ENCODE measurements at places on chromosomes 2 and 18.

- DNase-seq: no peak
These were observed 531.4 kb upstream of the CNTNAP5 start for GRCh38 chr2:123493687-123494086.

- no peak for DNase-seq
These were observed 93.5 kb downstream of the DYSF start for GRCh38 chr2:71546777-71547281.

- DNase-seq: no peak
These were observed 269.4 kb upstream of the LRRTM1 start for GRCh38 chr2:80573950-80574349.

DNA sequence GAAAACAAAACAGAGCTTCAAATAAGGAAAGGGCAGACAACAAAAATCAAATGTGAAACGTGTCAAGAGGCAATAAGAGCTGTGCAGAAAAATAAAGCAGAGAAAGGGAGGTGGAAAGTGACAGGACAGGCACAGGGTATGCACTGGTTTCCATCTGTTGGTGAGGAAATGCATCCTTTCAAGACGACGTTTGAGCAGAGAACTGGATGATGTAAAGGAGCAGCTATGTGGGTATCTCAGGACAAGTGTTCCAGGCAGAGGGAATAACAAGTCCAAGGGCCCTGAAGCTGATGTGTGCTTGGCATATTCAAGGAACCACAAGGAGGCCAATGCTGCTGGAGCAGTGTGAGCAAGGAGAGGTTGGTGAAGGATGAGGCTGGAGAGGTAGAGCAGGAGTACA is 168.9 kb upstream of the SERPINE2 start:
- DNase-seq: no peak

DNA sequence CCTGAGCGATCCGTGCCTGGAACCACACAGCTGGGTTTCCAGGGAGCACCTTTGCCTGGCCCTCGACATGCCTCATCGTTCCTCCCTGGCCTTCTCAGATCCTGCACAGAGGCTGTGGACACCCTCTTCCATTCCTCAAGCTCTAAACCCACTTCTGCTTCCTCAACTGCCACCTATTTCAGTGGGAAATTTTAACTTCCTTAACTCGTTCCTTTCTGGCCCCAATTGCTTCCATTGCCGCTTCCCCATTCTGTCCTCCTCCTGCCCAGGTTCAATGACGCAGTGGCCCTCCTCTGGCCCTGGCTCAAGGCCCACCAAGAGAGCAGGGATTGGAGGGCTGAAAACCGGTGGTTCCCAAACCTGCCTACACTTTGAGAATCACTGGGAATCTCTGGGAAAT is 4.8 kb upstream of the B3GNT7 start:
- DNase-seq: no peak

DNA sequence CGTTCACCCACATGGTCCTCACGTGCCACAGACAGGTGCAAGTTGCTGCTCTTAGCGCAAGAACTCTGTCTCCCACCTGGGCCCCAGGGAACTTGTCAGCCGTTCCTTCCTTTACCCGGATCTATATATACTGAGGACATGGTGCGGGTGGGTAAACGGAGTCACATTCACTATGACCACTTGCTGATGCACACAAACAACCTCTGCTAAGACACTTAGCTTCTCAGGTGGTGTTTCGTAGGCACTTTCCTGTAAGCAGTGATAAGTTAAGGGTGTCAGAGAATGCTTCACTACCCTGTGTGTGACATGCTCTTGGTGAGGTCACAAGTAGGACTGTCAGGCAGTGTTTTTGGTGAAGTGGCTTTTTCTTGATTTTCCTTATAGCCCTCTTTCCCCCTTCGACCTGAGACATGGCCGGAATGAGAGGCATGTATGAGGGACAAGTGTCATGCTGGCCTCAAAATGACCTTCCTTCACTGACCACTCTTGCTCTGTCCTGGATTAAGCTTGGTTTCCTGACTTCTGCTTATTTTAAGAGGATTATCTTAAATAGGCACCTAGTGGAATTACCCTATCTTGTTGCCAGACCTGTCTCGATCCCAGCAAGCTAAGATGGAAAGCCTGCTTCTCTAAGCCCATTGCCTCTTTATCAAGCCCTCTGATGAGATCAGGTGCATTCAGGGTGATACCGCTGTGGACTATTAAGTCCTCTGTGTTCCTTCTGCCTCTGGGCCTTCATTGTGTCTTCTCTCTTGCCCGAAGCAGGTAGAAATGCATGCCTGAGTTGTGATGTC is 97.1 kb upstream of the CELF4 start:
- DNase-seq: no peak

DNA sequence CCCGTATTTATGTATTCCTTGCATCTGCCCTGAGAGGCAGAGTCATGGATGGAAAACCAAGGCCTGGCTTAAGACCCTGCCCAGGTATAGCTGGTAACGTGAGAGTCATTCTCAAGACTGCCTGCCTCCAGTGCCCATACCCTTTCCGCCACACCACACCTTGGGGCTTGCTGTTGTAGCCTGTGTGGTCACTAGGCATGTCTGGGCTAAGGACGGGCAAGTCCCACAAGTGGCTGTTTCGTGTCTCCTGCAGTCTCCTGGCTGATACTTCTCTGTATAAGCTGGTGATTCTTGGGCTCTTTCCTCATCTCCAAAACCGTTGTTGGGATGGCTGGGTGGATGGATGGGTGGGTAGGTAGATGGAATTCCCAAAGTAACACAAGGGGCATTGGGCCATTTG is 269.8 kb downstream of the KLHL29 start:
- DNase-seq: no peak

GRCh38 chr2:30385327-30385726 is 61.7 kb upstream of the LCLAT1 start:
- no peak for DNase-seq

- DNase-seq: no peak
These were observed 9.0 kb downstream of the REG1A start for GRCh38 chr2:79129260-79129659.

DNA sequence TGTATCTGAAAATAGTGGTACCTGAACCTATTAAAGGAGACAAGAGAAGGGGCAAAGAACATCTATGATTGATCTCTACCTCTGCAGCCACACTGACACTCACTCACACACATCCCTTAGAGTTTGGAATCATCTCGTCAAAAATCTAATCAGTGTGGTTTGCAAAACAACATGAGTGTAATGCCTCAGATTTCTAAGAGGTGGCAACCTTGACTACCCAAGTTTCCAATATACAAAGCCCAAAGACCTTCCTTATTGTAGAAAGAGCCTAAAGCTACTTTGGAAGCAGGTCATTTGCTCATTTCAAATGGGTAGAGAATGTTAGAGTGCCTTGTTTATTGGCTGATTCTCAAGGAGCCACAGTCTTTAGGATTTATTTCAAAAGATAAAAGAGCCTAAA is 444.9 kb downstream of the ARHGAP15 start:
- no peak for DNase-seq

DNA sequence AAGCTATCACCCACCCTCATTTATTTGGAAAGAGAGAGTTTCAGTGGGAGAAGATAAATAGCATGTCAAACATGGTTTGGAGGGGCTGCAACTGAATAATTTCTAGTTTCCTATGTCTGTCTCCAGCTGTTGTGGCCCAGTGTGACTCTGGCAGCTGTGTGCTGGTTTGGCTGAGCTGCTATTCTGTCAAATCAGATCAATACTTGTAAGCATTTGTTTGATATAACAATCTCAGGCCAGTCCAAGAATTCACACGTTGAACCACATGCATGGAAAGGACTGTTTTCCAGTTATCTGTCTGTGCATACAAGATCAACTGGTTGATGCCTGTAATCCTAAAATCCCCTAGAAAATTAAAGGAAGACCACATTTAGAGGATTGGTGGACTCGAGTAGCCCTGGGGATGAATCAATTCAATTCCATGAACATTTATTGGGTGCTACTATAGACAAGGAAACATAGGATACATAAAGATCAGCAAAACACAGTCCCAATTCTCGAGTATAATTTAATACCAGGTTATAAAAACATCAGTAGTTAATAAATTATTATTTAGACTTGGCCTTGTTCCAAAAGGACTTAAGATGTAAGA is 209.0 kb upstream of the PARD3B start:
- no peak for DNase-seq

DNA sequence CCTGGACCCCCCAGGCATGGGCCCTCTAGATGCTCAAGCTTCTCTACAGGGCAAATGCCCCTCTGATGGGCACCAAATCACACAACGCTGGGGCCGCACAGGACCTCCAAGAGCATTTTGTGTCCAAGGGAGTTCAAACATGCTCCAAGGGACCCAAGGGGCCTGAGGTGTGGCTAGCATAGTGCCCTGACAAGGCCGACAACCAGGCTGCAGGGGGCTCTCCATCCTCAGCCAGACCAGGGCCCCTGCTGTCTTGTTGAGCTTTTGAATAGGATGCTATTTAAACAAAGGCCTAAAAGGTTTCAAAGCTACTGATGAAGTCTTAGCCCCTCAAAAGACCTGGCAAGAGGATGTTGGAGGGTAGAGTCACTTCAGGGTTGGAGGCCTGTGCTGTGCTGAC is 33.1 kb downstream of the EN1 start:
- DNase-seq: no peak

DNA sequence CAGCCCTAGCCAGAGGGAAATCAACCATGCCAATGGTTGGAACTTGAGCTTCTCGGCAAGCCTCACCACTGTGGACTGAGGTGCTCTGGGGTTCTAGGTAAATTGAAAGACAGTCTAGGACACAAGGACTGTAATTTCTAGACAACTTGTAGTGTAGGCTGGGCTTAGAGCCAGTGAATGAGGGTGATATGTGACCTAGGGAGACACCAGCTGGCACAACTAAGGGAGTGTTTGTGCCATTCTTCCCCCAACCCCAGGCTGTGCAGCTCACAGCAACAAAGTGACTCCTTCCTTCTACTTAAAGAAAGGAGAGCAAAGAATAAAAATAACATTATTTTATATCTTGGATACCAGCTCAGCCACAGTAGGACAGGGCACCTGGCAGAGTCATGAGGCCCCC is 1690.7 kb upstream of the TMEFF2 start:
- no peak for DNase-seq

DNA sequence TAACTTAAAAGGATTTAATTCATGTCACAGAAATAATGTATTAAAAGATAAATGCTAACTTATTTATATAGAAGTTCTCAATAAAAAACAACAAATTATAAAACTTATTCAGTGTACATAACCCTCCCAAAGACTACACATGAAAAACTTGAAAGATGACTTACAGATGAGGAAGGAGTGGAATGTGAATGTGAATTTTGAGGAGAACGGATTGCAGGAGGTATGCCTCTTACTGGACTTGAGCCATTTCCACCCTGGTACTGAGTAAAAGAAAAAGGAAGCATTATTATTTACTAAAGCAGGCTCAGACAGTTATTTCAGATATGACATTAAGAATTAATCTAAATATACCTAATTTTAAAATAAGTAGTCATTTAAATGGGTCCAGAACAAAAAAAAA is 104.4 kb downstream of the TLK1 start:
- DNase-seq: no peak

- DNase-seq: no peak
These were observed 504 bp downstream of the ASAP2 start for GRCh38 chr2:9206991-9207640.

Measured in activated CD4-positive, alpha-beta T cell treated with anti-CD3 and anti-CD28 coated beads, Interleukin-2, amount 50 U/mL, for 4 hours (primary cell).